ENCODE measurements at places on chromosomes 1 and 21.

DNA sequence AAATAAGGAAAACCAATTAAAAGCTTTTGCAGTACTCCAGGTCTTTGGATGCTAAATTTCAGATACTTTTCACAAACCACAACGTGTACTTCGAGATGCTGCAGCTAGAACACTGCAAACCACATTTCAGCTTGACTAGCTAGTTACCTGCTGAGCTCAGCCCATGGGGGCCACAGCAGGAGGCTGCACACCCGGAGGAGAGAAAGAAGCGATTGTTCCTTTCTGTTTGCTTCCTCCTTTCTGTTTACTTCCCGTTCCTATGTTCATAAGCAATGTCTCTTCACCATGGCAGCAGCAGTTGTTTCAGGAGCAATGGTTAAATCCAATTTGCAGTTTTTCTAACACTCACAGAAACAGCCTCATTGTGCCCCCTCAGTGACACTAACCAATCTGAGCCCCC lies 225.6 kb upstream of the FGGY start:
- no peak for DNase-seq

DNA sequence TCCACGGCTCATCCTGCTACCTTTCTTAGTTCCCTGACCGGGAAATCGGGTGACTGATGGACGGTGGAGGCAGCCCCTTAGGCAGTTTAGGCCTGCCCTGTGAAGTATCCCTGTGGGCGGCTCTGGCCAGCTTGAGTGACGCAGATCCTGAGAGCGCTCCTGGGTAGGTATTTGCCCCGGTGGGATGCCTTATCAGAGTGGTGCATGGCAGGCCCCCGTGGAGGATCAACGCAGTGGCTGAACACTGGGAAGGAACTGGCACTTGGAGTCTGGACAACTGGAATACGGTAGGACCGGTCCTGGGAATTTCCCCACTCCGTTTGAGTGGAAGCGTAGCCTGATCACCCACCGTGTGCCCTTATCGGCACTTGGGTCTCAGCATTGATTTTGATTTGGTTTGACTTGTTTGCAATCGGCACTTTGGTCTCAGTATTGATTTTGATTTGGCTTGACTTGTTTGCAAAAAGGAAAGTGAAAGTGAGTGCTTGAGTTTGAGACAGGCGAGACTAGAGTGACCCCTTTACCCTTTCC lies 15.2 kb downstream of the PLA2G2F start:
- no peak for DNase-seq

- DNase-seq, result no peak
These were observed 30.0 kb downstream of the CAPZB start for GRCh38 chr1:19455353-19455752.

DNA sequence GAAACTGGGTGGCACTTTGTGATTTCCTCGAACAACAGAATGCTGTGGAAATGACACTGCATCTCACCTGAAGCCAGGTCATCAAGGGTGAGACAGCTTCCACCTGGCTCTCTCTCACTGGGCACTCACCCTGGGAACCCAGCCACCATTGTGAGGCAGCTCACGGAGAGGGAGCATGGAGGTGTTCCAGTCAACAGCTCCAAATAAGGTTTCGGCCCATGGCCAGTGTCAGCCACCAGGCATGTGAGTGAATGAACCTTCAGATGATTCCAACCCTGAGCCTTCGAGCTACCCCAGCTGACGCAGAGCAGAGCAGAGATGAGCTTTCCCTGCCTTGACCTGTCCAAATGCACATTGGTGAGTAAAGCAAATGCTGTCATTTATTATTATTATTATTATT lies 58.1 kb downstream of the SYDE2 start:
- DNase-seq, result no peak

- DNase-seq, result no peak
These were observed 9.6 kb upstream of the RLF start for GRCh38 chr1:40151457-40152079.

DNA sequence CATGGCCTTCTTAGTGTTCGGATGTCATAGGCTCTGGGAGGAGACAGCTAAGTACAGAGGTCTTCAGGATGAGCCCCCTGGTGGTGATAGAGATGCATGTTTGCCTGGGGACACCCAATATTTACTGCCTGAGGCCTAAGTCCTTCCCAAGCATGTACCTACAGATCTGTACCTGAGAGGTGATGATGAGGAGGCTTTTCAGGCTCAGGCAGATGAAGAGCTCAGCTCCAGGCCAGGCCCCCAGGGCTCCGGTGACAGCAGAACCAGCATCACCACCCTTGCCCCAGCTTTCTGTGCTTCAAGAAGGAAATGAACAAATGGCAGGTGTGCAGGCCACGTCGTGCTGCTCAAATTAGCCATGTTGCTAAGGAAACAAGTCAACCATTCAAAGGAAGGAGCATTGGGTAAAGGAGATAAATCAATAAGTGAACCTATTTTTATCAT lies 21.1 kb downstream of the CACNA1E start:
- no peak for DNase-seq

- no peak for DNase-seq
These were observed 115.1 kb upstream of the JUN start for GRCh38 chr1:58898739-58899586.

GRCh38 chr21:28617300-28617699 lies 375.4 kb downstream of the LTN1 start:
- no peak for DNase-seq

Data from stimulated activated CD4-positive, alpha-beta T cell treated with anti-CD3 and anti-CD28 coated beads, Interleukin-2, amount 100 ng/mL, for 48 hours (primary cell).